ENCODE measurements at places on chromosomes 7 and 10. TPM values are rescaled to one million over a fixed set of nuclear protein-coding genes. Genes with fewer than 3 reads are reported as not detected.

Gene TET1
- 59.2 TPM for total RNA-seq

Gene BTRC
- total RNA-seq: 22.2 TPM

Gene TMEM176B
- 1.6 TPM for total RNA-seq

Gene VWDE
- 23.1 TPM for total RNA-seq

Gene PRKG1
- 15.6 TPM for total RNA-seq

GRCh38 chr10:26417136-26417535 is 21.0 kb upstream of the APBB1IP start:
- no peak overlapping the region for H3K4me3 ChIP-seq
- H3K4me1 ChIP-seq: no peaks in the 10 kb centered on the region
- no peaks in the 10 kb centered on the region for H3K36me3 ChIP-seq
- no peaks in the 10 kb centered on the region for H3K27me3 ChIP-seq
- no peak overlapping the region for H3K27ac ChIP-seq
- DNase-seq: no peak

DNA sequence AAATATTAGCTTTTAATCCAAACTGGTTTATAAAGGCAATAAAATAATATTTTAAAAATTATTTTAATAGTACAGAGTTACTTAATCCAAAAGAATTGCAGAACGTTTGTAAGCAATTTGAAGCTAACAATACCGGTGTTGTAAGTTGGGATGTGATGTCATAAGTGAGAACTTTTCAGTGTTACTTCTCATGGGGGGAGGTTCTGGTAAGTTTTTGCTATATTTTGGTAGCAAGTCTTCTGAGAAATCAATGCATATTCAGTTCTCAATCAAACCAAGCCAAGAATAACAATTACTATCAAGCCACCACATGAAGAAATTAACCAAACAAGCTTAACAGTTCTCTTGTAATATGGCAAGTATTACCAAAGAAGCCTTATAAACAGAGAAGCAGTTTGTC is 147.1 kb upstream of the ASAH2 start:
- no peak for DNase-seq
- H3K36me3 ChIP-seq: no peaks in the 10 kb centered on the region
- H3K27ac ChIP-seq: no peak overlapping the region
- H3K27me3 ChIP-seq: no peaks in the 10 kb centered on the region
- no peak overlapping the region for H3K4me3 ChIP-seq

DNA sequence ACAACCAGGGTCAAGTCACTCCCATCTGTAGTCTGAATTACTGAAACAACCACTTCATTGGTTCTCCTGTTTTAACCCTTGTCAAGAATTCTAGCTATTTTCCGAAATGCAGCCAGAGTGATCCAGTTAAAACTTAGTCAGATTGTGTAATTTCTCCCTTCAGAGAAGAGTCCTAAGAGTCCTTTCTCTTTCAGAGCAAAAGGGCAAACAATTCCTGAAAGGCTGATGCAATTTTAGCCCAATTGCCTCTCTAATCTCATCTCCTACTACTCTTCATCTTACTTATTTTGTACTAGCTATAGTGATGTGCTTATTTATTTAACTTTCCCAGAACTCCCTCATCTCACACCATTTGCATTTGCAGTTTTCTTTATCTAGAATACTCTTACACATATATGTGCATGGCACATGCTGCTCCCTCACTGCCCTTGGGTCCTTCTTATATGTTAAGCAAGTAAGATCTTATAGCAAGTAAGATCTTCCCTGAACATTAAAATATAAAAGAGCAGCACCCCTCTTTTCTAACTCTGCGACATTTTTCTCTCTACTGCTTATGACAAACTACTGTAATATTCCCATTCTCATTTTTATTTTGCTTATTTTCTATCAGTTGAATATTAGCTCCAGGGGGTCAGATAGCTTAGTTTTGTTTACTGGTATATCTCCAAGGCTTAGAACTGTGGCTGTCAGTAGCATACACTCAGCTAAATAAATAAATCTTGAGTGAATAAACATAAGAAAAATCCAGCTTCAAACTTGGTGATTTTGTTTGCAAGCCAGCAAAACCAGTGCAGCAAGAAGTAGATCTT is 44.6 kb downstream of the HGF start:
- peaks cover 12% of the 10 kb centered on the region for H3K4me1 ChIP-seq
- H3K4me3 ChIP-seq: no peak overlapping the region
- H3K27me3 ChIP-seq: no peaks in the 10 kb centered on the region
- H3K36me3 ChIP-seq: no peaks in the 10 kb centered on the region
- peak overlapping the region; percentile 28 for H3K27ac ChIP-seq

All from WTC11 (cell line).